ENCODE measurements at places on chromosomes 1 and 21.

DNA sequence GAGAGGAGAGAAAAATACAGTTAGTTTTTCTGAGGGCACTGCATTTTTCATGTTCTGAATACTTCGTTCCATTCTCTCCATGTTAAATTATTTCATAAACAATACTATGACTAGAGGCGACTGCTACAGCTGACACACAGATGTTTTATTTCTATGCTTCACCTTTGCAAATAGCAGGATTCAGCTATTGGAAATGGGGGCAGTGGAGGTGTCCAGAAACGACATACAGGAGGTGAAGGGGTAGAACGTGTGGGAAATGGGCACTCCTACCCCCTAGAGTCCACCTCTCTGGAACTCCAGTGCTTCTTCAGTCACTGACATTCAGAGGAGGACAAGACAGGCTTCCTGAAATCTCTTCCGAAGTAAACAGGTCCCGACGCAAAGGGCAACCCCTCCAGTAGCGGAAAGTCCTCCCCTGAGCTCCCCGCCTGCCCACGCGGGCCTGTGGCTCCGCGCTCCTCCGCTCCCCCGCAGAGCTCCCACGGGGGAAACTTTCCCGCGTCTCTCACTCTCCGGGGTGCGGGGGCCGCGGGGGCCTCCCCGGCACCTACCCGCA lies 480 bp downstream of the DPYD start:
- DNase-seq = no peak

DNA sequence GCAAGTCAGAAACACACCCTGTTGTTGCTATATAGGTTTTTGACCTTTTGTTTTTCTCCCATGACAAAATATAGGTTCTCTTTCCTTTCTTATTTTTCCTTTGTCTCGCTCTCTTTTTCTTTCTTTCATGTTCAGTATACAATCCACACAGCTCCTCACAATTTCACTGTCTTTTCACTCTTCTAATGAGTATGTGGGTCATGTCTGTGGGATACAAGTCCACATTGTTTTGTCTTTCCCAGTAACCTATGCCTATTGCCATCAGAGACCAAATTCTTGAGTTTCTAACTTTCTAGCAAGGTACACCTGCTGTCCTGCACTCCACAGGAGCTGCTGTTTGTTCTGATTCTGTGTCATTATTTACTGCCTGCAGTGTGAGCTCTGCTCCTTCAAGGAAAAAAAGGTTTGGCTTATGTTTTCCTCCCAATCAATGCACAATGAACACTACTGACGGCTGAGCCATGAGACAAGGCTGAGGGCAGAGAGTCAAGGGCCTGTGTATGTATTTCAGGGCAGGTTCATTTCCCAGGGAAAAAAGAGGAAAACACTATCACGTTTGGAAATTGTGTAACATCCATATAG lies 453.8 kb downstream of the NEGR1 start:
- no peak for DNase-seq

GRCh38 chr21:33998402-33998801 lies 75.0 kb upstream of the MRPS6 start:
- DNase-seq = no peak

GRCh38 chr1:54081306-54082270 lies 28.2 kb downstream of the TCEANC2 start:
- DNase-seq = no peak

- DNase-seq = peak; percentile 2
Measured at GRCh38 chr1:13960375-13960987, 260.5 kb downstream of the PRDM2 start.

DNA sequence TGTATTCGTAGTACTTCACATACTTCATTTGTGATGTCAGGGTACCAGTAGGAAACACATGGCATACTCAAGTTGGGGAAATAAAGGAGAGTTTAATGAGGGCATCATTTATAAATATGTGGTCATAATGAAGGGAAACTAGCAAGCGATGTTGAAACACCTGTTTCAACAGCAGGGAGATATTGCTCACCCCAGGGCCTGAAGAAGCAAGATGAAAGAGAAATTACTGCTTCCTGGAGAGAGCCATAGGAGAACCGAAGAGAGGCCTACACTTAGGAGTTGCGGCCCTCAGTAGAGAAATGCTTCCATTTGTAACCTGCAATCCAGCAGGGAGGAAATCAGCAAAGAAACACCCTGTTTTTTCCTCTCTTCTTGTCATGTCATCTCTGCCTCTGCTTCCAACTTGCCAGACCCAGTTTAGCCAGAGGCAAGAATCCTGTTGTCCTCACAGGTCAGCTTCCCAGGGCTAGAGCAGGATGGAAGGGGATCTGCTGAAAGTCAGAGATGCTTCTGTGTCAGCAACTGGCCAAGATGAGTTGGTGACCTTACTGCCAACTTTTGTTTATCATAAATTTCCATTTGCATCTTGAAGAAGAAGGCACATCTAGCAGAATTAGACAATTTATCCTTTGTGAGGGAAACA lies 67.6 kb upstream of the TSPAN2 start:
- no peak for DNase-seq
